ENCODE measurements at places on chromosomes 6 and 20.

DNA sequence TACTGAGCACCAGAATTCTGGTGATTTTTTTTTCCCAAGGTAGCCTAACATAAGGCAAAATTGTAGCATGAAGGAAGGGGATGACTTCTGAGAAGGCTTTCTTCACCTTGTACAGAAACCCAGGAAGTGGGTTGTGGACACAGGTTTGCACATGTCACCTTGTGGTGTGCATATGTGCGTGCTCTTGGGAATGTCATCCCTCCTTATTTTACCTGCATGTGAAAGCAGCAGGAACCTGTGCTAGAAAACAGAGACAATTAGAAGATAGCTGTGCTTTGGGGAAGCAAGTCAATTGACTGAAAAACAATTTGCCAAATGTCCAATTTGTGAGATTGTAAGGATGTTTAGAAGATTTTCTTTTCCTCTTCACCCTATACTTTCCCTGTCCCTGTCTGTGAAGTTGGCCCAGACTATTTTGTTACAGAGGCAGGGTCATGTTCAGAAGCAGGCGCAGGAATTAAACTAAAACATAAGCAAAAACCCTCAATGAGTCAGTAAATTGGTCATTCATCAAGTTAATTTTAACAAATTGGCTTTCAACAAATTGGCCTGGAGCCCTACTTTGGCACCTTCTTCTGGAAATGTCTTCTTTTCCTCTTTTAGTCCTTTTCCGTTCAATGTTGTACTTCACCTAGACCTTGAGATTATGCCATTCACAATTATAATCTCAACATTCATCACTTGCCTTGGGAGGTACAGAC, 261.2 kb downstream of the ADGB start:
- no peak for DNase-seq

DNA sequence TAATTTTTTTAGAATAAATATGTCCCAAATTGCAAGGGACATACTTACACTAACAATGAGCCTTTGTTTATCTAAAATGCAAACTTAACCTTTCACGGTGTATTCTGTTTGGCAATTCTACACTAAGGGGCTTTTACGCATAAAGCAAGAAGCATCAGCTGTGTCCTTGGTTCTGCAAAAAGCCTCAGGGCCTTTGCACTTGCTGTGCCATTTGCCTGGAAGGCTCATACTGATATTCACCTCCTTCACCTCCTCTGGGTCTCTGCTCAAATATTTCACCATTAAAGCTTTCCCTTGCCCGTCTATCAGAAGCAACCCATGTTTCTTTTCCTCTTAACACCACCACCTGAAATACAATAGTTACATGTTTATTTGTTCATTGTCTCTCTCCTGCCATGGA, 8.9 kb upstream of the BMP7 start:
- DNase-seq, result no peak

GRCh38 chr20:4880051-4880450, 121.3 kb downstream of the SLC23A2 start:
- no peak for DNase-seq

GRCh38 chr6:12408752-12409151, 118.6 kb downstream of the EDN1 start:
- DNase-seq, result no peak

GRCh38 chr6:88512951-88513350, 346.8 kb upstream of the CNR1 start:
- DNase-seq, result no peak

DNA sequence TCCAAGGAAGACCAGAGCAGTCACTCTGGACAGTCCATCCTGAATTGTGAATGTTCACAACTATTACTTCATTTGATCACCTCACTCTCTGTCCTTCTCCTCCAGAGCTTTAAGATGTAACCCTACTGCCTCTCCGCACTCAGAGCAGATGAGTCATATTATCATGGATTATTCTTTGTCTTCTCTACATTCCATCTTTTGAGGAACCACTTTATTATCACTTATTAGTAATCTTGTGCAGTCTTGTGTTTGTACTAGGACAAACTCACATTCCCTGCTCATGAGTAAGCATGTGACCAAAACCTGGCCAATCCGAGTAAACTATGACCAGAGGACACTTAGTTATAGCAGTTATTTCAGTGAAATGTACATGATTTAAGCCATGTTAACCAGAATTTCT, 401.5 kb upstream of the ADGRB3 start:
- no peak for DNase-seq

- DNase-seq, result no peak
Observed at GRCh38 chr20:60372822-60373221, 414.6 kb downstream of the CDH26 start.

- no peak for DNase-seq
Observed at GRCh38 chr6:69422475-69422874, 374.3 kb downstream of the LMBRD1 start.

GRCh38 chr6:170212956-170213636, 77.8 kb downstream of the DLL1 start:
- no peak for DNase-seq

DNA sequence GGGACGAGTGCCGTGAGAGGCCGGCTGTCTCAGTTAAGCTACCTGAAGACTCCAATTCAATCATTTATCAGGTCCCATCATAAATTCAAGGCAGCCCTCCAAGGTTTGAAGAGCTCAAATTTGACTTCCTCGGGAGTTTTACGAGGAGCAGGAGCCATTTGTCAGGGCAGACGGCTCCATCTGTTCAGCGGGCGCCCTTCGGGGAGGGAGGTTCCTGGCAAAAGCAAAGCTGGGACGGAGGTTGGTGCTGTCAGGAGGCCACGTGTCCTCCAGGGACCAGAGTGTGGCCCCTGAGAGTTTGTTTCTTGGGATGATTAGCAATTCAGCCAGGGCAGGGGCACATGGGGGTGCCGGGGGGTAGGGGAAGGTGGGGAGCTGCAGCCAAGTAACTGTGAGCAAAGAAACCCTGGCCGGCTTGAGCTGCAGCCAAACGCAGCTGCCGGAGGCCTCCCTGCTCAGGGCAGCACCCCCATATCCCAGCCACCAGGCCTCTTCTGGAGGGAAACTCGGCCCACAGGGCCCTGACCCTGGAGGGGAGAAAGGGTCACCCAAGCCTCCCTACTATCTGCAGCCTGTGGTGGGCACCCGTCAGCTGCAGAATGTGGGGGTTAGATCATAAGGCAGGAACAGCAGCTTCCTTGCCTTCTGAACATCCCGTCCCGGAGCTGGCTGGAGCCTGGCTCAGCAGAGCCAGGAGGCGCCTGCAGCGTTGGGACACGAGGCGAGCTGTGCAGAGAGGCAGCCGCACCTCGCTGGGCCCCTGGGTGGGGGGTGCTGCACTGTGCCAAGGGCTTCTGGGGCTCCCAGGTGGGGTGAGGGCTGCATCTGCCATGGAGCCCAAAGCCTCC, 63.6 kb upstream of the GATA5 start:
- DNase-seq, result no peak

DNA sequence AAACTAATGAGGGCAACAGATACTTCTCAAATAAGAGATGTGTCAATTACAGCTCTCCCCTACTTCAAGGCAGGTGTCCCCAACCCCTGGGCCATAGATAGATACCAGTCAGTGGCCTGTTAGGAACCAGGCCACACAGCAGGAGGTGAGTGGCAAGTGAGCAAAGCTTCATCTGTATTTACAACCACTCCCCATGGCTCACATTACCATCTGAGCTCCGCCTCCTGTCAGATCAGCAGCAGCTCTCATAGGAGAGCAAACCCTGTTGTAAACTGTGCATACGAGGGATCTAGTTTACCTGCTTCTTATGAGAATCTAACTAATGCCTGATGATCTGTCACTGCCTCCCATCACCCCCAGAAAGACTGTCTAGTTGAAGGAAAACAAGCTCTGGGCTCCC, 422.1 kb downstream of the GJA1 start:
- DNase-seq, result no peak

DNA sequence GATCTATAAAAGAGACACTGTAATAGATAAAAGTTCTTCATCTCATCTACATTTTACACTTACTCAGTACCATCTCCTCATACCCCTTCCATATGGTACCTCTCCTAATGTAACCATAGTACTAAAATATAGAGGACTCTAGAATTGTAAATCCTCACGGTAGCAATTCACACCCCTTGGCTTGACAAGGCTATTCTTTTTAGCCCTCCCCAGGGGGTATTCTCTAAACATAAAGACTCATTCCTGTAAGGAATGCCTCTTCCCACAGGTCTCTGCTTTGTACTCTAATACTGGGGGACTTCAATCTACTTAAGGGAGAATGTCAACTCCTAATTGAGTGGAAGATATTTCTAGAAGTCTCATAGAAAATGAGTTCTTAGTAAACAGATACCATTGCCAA, 85.9 kb downstream of the VIP start:
- DNase-seq, result no peak

- DNase-seq, result peak; percentile 25
Observed at GRCh38 chr20:58131151-58131550, 97.3 kb downstream of the ANKRD60 start.

DNA sequence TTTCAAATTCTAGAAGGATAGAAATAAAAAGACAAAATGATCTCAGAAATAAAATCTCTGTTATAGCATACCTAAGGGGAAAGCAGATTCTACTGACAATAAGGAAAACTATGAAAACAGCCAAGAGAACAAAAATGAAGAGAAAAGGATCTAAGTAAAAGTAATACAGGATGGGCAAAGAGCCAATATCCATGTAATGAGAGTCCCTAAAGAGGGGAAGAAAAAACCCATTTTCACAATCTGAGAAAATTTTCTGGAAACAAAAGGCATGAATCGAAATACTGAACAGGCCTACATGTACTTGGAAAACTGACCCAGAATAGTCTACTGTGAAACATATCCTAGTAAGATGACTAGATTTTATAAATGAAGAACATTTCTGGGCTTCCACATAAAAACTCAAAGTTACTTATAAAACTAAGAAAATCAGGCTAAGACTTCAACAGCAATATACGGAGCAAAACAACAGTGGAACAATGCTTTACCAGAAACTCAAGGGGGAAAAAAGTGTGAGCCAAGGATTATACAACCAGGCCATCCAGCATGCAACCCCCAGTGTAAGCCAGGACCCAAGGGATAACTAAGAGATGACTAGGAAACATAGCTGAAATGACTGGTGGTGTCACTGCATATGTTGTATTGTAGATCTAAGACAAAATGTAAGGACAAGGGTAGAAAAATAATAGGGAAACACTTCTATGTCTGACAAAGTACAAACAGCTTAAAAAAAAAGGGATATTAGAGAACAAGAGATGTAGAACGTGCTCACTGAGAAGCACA, 10.2 kb downstream of the NAPB start:
- DNase-seq, result no peak

GRCh38 chr6:37941871-37942270, 122.3 kb downstream of the ZFAND3 start:
- DNase-seq, result no peak

GRCh38 chr20:13870170-13870748, 85.4 kb downstream of the NDUFAF5 start:
- no peak for DNase-seq

DNA sequence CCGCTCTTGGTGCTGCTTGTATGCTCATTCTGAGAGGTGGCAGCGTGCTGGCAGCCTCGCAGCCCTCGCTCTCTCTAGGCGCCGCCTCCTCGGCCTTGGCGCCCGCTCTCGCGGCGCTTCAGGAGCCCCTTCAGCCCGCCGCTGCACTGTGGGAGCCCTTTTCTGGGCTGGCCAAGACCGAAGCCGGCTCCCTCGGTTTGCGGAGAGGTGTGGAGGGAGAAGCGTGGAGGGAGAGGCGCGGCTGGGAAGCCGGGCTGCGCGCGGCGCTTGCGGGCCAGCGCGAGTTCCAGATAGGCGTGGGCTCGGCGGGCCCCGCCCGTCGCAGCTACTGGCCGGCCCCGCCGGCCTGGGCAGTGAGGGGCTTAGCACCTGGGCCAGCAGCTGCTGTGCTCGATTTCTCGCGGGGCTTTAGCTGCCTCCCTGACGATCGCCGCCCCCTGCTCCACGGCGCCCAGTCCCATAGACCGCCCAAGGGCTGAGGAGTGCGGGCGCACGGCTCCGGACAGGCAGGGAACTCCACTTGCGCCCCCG, 19.5 kb upstream of the FAM8A1 start:
- DNase-seq, result peak; percentile 38

- DNase-seq, result no peak
Observed at GRCh38 chr6:106161311-106161874, 75.3 kb downstream of the PRDM1 start.

- DNase-seq, result peak; percentile 4
Observed at GRCh38 chr20:12153628-12154027, 235.9 kb downstream of the BTBD3 start.

- no peak for DNase-seq
Observed at GRCh38 chr6:41966961-41967311, 25.3 kb upstream of the CCND3 start.

DNA sequence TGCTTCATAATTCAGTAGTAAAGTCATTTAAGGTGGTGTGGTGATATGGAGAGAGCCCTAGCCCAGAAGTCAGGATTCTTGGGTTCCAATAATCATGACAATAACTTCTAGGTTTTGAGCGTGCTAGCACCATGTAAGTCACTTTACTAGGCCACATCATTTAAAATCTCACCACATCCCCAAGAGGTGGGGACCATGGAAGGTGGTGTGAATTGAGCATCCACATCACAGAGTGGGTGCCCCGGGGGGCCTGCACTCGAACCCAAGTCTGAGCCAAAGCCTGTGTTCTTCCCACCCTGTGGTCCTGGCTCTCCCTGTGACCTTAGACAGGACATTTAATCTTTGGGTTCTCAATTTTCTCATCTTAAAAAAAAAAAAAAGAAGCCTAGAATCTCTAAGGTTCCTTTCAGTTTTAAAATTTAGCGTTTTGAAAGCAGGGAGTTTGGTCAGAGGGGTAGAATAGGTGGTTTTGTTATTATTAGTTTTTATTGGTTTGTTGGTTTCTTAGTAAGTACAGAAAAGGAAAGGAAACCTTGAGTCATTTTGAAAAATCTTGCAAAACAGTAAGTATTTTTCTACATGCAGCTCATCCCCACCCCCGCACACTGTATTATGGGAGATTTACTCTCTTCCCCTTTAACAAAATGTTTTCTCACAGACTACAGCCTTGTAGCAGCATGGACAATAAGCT, 26.4 kb downstream of the ARMC2 start:
- DNase-seq, result peak; percentile 76

DNA sequence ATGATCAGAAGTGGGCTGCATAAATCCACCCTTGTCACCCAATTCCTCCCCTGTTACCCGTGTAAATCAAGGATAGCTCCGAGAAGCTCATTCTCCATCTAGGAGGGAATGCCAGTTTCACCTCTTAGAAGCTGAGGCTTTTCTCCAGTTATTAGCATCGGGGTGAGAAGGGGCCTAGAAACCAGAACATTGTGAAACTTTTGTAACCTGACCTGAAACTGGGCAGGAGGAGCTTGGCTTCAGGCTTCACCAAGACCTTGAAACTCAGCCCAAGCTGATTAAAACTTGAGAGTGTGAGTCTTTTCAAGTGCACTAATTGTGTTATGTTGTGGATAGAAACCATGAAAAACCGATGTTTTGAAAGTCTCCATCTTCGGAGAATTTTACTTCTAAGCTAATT, 103.1 kb downstream of the BMP2 start:
- no peak for DNase-seq

DNA sequence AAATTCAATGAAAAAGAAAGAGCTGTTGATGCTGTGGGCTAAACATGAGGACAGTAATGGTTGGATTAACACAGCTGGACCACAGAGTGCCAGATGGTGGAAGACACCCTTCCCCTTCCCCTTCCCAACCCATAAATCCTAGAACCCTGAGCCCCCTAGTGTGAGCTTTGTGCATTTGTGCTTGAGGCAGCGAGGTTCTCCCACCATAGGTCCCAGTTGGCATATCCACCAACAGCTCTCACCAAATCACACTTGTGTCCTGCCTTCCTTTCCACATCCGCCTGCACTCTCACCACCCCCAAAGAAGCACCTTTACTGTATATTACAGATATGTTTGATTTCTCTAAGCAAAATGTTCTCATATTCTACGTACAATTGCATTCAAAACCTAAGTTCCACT, 32.8 kb upstream of the HBS1L start:
- no peak for DNase-seq

GRCh38 chr6:138215093-138215782, 3.1 kb downstream of the PBOV1 start:
- no peak for DNase-seq
